Airway epithelial cell (primary cell): ENCODE measurements at places on chromosomes 7 and 10. TPM values are rescaled to one million over a fixed set of nuclear protein-coding genes. Genes with fewer than 3 reads are reported as not detected.

Gene TMEM213
- total RNA-seq, result not detected in 2 replicates

Gene ZFYVE27
- total RNA-seq, result 8.3 and 17.0 TPM in 2 replicates

Gene SORCS3
- total RNA-seq, result not detected in 2 replicates

Gene CLDN3
- total RNA-seq, result 0.28 TPM in 1 of 2 replicates, not detected in the other

Gene PNLIPRP1
- not detected in 2 replicates for total RNA-seq

Gene ASAH2B
- 3.5 and 7.0 TPM in 2 replicates for total RNA-seq

Gene HSPA12A
- total RNA-seq, result 1.5 and 2.2 TPM in 2 replicates

Gene MAGI2
- total RNA-seq, result 0.21 and 0.28 TPM in 2 replicates

Gene ASB10
- not detected in 2 replicates for total RNA-seq

Gene MACC1
- total RNA-seq, result 16.3 and 16.7 TPM in 2 replicates

Gene TCAF2
- 4.7 and 6.6 TPM in 2 replicates for total RNA-seq

Gene SUGCT
- total RNA-seq, result 4.2 and 10.9 TPM in 2 replicates

Gene COL26A1
- total RNA-seq, result not detected in 2 replicates

Gene HECW1
- not detected in 2 replicates for total RNA-seq
